ENCODE measurements at places on chromosomes 12 and 14.

DNA sequence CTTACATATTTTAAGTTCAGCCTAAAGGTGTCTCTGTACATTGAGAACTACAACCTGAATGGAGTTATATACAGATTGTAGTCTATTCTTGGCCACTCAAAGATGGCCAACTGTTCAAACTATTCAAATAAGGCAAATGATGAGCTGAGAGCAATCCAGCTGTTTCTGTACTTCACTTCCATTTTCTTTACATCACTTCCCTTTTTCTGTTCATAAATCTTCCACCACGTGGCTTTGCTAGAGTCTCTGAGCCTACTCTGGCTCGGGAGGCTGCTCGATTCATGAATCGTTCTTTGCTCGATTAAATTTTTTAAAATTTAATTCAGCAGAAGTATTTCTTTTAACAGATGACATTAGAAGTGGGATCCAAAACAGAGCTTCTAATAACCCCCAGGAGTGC lies 879.7 kb downstream of the GALC start:
- DNase-seq: no peak

- DNase-seq: no peak
Observed at GRCh38 chr14:55838529-55839052, 258.6 kb downstream of the KTN1 start.

- DNase-seq: no peak
Observed at GRCh38 chr14:21382886-21383847, 652 bp downstream of the SUPT16H start.

- no peak for DNase-seq
Observed at GRCh38 chr14:59176765-59177164, 11.7 kb upstream of the DAAM1 start.

All from NCI-H460 (cell line).